ENCODE measurements at places on chromosomes 2 and 18.

- DNase-seq: no peak
These were observed 68.8 kb downstream of the LTBP1 start for GRCh38 chr2:33015421-33016142.

DNA sequence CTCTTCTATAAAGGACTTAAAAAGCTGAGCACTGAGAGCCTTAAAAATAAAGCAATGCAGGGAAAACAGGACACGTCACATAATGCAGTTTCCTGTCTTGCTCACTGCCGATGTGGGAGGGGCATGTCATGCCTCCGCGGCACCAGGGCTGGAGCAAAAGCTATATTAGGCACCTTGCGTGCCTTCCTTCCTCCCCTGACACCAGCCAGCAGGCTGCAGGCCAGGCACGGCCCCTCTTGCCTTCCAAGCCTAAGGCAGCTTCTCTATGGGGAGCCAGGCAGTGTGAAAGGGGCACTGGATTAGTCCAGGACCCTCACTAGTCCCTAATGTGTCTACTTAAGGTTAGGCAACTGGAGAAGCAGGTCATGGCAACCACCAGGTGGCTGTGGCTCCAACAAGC, 26.3 kb downstream of the MRPL35 start:
- no peak for DNase-seq

- no peak for DNase-seq
These were observed 66.6 kb upstream of the ZNF397 start for GRCh38 chr18:35174093-35174731.

DNA sequence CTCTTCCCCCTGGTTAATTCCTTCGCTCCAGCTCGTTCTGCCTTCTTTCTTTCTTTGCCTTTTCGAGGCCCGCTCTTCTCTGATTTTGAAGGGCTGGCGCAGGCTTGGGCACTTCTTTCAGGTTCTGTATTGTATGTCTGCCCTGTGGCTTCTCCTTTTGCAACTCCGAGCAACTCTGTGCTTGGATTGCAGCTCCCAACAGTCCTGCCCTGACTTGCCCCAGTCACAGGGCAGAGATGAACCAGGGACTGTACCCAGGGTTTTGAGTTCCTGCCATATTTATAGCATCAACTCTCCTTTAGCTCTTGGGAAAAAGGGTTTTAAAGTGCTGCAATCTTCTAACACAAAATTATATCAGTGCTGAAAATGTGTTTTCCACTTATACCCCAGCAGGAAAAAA, 31.1 kb upstream of the CD8A start:
- no peak for DNase-seq

DNA sequence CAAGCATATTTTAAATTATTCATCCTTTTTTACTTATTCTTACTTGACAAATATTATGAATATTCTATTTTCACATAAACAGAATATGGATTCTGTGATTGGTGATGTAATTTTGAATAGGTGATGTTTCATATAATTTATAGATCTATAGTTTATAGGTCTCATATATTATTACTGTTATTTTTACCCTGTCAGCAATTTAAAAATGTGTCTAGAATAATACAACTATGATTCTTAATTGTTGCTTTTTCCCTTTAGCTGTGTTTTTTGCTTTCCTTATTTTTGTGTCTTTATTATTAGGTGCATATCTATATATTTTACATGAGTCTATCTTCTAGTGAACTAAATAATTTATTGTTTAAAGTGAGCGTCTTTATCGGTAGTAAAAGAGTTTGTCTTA, 226.7 kb upstream of the FSIP2 start:
- DNase-seq: no peak

DNA sequence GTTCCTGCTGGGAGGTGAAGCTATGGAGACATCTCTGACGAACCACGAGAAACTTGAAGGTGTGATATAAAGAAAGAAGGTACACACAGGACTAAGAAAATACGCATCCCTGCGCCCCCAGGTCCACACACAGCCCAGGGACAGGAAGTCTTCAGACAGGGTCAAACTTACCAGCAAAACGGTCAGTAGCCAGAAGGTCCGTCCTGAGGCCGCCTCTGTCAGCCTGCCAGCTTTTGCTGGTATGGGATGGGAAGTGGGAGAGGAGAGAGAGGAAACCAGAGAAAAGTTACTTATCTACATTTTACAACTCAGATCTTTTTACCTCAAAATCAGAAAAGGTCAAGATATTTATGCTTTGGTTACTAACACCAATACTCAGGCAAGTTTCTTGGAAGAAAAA, 47.2 kb downstream of the HDLBP start:
- no peak for DNase-seq

GRCh38 chr2:164896226-164896625, 54.6 kb upstream of the COBLL1 start:
- no peak for DNase-seq

- DNase-seq: no peak
These were observed 41.0 kb downstream of the CDKL4 start for GRCh38 chr2:39202639-39203369.

GRCh38 chr2:238847841-238848690, at the start of gene TWIST2:
Gene TWIST2, plus strand, starts transcription at chr2:238848085. Its CDS starts 131 bp downstream, at chr2:238848216.
- DNase-seq: no peak

GRCh38 chr2:60148716-60149115, 404.7 kb downstream of the BCL11A start:
- DNase-seq: no peak

DNA sequence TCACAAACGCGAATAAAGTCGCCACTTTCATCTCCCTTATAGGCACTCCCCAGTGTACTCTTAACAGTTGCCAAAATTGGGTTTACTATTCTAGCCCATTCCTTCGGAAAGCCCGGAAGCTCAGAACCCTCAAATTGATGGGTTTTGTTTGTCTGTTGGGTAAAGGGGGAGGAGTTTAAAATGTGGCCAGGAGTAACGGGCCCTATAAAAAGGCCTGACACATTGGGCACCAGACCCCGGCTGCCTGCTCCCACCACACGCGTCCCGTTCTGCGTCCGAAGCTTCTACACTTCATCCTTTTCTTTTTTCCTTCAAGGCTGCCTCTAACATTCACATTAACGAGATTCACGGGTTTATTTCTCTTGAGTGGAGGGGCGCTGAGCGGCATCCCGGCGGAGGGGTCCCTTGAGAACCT, 837 bp downstream of the NHEJ1 start:
- DNase-seq: no peak

- DNase-seq: no peak
These were observed 55.3 kb upstream of the CABYR start for GRCh38 chr18:24083550-24083949.

- DNase-seq: no peak
These were observed 119.7 kb downstream of the PMAIP1 start for GRCh38 chr18:60019463-60019840.

DNA sequence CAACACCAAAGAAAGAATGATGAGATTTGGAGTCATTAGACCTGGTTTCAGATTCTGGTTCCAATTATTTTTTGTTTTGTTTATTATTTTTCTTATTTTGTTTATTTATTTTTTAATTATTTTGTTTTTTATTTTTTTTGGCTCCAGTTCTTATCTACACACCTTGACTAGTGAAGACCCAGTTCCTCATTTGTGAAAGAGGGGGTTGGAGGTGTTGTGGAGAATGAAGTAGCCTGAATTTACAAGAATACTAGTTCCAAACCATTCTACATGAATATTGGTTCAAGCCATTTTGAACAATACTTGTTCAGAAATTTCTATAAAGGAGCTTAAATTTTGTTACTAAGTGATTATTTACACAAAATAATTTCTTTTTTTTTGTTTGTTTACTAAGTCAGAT, 6.9 kb upstream of the KCNJ13 start:
- DNase-seq: no peak

DNA sequence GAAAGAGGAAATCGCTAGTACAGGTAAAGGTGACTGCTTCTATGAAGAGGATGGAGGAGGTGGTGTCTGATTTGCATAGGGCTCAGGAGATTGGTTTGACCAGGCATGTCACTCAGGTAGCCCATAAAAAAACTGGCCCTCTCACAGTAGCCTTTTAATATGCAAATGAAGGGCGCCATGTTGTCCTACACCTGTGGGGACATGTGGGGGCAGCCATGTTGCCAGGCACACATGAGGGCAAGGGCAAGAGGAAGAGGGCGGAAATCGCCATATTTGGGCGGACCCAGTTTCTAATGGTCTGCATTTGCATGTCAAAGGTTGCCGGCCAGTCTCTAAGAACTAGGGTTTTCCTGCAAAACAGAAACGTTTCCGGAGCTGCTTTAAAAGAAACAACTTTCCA, 1330.6 kb downstream of the DSC3 start:
- DNase-seq: no peak

GRCh38 chr18:44817831-44818473, 137.3 kb downstream of the SETBP1 start:
- no peak for DNase-seq

DNA sequence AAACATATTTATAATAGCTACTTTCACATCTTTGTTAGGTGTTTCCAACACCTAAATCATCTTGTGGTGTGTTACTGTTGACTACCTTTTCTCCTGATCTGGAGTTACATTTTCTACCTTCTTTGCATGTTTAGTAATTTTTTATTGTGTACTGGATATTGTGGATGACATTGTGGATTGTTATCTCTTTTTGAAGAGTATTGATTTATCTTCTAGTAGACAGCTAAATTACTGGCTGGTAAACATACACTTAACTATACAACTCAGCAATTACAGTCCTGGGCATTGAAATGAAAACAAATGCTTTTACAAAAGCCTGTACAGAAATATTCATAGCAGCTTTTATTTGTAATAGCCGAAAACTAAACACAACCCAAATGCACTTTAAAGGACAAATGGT, 150.8 kb downstream of the PTRHD1 start:
- no peak for DNase-seq

GRCh38 chr18:79484661-79485621, 89.2 kb downstream of the NFATC1 start:
- DNase-seq: no peak

GRCh38 chr18:47847635-47848034, 82.8 kb downstream of the SMAD2 start:
- no peak for DNase-seq

All from stimulated activated CD8-positive, alpha-beta memory T cell treated with anti-CD3 and anti-CD28 coated beads, Interleukin-7, amount 100 ng/mL, for 24 hours (primary cell).